ENCODE measurements at places on chromosomes 3 and 15.

GRCh38 chr3:122674339-122674738 lies 6.3 kb upstream of the PARP14 start:
- DNase-seq, result no peak

- peak; percentile 83 for DNase-seq
These were observed 848 bp downstream of the SYNM start for GRCh38 chr15:99105514-99106341.

DNA sequence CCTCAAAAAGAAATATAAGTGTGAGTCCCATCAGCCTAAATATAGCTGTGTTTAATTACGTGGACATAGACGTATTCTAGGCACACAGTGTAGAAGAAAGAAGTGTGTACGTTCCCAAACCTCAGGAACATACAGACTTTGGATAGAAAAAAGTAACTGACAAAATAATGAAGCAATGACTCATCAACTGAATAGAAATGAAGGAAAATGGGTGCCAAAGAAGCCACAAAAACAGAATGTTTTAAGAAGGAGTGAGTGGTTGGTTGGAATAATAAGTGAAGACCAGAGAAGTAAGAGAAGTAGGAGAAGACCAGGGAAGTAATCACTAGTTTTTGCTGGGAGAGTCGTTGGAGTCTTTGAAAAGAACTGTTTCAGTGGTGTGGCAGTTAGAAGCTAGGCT lies 518.1 kb downstream of the ROBO1 start:
- DNase-seq, result peak; percentile 22

GRCh38 chr3:59820352-59820934 lies 770.6 kb upstream of the CFAP20DC start:
- peak; percentile 68 for DNase-seq

GRCh38 chr15:31867536-31868442 lies 162.5 kb upstream of the CHRNA7 start:
- DNase-seq, result peak; percentile 63

DNA sequence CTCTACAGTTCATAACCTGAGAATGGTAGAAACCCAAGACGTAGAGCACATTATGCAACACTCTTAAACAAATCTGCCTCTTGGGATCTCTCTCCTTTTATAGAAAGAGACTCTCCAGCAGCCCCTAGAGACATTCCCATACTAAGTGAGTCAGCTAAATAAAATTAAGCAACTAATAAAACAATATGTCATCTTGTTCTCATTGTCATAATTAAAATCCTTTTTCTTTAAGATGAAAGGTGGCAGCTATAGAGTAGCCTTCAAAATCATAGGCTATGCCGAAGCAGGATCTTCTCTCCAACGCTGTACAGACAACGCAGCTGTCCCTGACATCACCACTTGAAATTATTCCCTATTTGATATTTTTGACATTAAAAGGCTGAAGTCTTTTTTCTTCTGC lies 790.0 kb downstream of the FHIT start:
- no peak for DNase-seq

DNA sequence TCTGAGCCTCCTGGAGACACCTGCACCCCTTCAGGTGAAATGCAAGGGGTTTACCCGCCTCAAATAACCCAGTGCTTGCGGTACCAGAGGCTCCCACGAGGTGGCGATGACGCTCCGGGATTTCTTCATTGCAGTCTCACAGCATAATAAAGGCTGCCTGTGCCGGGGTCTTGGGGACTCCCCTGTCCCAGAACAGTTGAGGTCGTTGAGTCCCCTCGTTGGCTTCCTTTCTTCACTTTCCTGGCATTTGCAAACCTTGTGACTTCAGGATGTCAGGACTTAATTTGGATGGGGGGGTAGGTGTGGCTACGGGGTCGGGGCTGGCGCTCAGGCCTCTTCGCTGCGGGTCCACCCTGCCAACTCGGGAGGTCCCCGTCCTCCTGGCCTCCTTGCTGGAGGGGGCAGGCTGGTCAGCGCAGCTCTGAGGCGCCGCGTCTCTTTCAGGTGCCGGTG lies 1.3 kb downstream of the GNAT1 start:
- peak; percentile 21 for DNase-seq

GRCh38 chr15:35115155-35115725 lies 30.1 kb upstream of the NANOGP8 start:
- DNase-seq, result peak; percentile 5

DNA sequence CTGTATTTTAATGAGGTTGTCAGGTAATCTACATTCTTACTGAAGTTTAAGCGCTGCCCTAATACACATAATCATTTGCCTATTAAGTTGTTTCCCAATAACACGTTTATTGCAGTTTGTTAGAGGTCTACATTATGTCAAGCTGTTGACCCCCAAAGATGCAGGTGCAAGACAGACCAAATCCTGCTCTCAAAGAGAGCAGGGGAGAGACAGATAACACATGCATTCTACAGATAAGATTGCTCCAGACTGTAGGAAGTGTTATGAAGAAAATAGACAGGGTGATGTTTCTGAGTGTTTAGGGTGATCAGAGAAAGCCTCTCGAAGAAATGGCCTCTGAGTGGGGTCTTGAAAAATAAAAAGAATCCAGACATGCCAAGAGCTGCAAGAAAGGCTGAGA lies 24.8 kb upstream of the OXTR start:
- DNase-seq, result no peak
